ENCODE measurements at places on chromosomes 5 and 9.

DNA sequence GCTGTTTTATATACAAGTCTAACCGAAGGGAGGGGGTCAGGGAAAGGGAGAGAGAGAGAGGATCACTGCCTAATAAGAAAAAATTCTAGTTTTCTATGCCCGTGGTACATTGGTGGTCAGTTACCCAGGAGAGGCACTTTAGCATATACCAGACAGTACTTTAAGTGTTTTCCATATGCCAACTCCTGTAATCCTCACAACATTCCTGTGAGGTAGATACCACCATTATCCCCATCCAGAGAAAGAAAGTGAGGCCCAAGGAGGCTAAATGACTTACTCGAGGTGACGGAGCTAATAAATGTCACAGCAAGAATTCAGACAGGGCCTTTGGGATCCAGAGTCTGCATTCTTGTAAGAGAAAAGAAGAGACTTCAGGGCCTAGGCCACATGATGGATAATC lies 161.8 kb downstream of the NTRK2 start:
- DNase-seq, result no peak

GRCh38 chr5:122743261-122743660 lies 31.6 kb upstream of the SNX2 start:
- DNase-seq, result no peak

- DNase-seq, result no peak
Measured at GRCh38 chr9:101465326-101465915, 29.8 kb upstream of the ALDOB start.

DNA sequence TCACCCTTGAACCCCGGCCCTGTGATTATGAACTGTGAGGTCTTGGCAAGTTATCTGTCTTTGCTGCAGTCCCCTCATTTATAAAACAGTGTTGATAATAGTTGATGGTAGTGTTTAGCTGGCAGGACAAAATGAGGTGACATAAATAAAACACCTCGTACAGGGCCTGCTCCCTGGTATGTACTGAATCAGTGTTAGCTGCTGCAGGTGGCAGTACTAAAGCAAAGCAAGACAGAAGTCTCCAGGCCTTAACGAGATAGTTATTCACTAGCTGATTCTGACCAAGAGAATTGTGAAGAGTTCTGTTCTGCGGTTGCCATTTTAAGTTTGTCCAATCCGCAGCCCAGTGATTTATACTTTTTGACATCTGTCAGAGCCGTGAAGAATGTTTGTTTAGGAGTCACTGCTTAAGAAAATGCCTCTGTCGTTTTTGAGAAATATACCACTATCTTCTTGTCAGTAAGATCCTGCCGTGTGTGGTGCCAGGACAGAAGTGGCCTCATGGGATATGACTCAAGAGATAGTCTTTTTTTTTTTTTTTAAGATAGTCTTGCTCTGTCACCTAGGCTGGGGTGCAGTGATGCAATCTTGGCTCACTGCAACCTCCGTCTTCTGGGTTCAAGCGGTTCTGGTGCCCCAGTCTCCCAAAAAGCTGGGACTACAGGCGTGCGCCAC lies 75.9 kb downstream of the KDM4C start:
- no peak for DNase-seq

DNA sequence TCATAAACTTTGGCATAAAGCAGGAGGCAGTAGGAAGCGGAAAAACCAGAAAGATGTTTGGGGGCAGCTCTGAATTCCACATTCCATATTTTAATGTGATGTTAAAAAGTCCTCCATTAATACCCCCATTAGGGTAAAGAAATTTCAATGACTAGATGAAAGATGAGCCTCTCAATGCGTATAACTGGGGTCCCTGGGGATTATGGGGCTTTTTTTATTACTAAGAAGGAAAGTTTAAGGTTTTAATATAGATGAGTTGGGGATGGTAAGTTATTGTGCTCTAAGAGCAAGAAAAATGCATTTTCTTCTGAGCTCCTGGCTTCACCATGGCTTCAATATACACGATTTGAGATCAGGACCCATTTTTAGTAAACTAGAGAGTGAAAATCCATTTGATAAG lies 321.9 kb downstream of the CDK5RAP2 start:
- no peak for DNase-seq

- DNase-seq, result no peak
Measured at GRCh38 chr5:6544561-6544935, 88.3 kb downstream of the NSUN2 start.

DNA sequence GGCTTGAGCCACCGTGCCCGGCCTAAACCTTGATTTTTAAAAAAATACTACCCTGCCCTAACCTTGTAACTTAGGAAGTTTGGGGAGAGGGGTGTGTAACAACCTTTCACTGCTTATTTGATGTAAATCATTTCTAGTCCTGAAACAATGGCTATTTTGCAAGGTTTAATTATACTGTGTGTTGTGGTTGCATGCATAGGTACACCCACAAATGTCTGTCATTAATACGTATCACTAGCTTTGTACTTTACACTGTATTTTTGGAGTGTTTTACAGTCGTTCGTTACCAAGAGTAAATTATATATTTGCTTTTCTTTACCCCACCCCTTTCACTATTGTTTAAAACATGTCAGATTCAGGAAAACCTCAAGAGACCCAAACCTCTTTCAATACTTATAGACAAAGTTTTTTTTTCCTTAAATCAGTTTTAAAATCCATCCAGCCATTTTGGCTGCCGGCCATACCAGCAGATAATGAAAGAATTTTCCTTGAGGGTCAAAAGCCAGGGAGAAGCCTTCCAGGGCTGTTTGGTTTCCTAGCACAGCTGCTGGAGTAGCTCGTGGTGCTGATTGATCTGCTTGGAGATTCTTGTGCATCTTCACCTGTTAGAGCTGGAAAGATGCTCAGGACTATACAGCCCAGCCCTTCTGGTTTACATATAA lies 50.7 kb downstream of the DOCK8 start:
- DNase-seq, result no peak

DNA sequence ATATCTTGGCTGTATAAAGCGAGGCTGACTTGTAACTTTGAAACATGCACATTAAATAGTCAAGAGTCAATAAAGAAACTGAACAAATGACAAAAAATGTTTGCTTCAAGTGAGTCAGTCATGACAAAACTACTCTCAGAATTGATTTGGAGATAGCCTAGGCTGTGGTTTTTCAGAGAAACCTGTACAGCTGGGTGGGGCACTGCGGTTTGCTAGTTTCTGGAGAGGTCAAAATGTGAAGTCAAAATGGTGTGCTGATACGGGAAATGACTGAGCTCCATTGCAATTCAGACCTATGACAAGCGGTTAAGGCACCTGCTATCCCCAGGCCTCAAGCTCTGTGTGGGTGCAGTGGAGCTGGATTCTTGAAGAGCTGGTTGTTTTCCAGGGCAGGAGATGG lies 10.3 kb upstream of the CD180 start:
- DNase-seq, result peak; percentile 71

DNA sequence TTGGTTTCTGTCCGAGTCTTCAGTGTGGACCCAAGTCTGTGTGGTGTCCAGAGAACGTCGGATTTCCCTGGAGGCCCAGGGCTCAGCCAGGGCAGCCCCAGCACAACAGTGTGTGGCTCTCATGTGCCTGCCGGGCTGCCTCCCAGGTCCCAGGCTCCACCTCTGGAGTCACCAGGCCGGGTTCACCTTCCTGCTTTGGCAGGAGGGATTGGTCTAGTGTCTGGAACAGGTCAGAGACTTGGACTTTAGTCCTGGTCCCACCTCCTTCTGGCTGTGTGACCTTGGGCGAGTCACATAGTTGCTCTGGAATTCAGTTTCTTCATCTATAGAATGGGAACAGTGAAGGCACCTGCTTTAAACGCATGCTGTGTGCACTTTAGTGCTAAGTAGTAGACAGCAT lies 3.2 kb downstream of the DOLPP1 start:
- DNase-seq, result no peak

DNA sequence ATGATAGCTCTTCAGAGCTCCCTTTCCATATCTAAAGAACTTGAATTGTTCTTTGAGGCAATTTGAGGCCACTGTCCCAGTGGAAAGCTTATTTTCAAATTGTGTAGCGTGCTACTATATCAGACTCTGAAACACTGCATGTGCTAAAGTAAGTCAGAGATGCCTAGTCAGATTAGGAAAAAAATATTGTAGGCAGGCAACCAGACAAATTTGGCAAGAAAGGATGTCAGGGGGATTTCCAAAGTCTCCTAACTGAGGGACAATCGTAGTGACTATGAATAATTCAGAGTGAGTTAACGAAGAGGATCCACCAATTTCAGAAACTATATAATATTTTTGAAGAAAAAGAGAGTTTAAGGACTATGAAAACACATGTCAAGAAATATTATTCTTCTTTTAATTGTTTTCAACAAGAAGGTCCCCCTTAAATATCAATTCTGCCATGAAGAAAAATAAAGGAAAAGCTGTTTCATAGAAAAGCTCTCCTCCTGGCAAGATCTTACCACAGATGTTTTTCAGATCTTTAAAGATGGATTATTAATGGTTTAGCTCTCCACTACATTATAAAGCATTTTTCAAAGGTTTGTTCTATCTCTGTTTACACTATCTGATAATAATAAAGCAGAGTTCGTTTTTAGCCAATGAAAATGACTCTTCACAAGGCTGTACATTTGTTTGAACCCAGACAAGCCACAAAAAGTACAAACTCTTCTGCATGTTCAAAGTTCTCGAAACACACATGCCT lies 273.5 kb upstream of the PTGER4 start:
- DNase-seq, result no peak

DNA sequence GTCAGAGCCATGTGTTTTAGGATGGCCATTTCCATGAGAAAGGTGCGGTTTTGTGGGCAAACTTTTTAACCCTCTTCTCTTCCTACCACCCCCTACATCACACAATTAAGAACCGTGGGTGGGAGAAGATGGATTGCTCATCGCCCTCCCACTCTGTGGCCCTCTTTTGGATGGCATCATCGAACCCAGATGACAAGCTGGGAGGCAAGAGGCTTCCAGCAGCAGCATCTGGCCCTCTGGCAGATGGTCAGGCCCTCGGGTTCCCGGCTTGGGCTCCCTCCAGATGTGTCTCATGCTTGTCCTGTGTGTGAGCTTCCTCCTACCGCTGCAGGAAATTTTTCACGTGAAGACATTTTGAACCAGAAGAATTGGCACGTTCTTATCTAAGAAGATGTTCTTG lies 199.9 kb downstream of the EBF1 start:
- DNase-seq, result no peak

- DNase-seq, result no peak
Measured at GRCh38 chr5:58456026-58456425, 3.9 kb downstream of the PLK2 start.

DNA sequence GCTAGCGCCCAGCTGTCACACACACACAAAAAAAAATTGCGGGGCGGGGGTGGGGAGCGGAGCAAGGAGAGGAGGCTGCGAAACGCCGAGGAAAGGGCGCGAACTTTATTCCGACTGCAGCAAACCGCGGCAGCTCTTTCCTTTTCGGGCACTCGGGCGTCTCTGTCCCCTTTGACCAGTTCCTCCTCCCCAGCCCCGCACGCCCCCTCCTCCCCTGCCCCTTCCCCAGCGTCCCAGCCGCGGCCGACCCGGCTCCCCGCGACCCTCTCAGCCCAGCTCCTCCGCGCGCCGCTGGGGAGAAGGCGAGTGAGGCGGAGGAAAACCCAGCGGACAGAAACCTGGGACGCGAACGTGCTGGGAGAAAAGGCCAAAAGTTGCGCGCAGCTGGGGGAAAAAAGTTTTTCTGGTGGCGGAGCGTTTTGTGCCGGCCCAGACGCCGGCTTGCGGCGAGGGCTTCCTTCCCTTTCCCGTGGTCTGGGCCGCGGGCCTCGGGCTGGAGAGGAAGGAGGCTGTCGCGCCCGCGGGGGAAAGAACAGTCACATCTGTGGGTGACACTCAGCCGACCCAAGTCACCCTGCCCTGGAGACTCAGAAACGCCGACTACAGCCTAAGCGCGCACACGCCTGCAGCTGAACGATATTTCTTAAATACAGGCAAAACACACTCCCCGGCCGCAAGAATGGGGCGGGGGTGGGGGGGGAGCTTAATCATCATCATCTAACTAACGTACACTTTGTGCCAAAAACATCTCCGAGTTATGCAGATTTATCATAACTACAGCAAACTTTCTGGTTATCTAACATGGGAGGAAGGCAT lies 1.1 kb upstream of the BNC2 start:
- no peak for DNase-seq

- no peak for DNase-seq
Measured at GRCh38 chr9:136131629-136132511, 13.2 kb upstream of the TMEM250 start.

DNA sequence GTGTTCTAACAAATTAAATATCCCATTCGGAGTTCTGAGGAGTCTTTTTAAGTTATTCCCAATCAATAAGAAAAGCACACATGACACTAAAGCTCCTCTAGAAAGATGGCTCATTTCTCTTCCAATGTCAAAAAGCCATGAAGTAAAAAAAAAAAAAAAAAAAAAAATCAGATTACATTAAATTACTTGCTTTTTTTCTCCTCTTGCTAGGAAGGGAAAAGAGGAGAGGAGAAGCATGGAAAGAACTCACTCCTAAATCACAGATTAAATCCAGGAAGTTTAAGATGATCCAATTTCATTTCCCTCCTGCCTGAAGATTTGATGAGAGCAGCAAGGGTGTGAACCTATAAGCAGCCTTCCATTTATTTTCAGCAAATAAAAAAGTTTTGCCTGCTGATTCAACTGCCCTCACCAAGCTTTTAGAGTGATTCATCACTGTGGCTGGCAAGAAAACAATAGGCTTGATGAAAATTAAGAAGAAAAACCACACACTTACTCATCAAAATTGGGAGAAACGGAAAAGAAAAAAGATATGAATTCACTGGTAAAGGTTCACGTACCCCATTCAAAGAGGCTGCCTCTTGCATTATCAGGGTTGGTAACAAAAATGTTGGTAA lies 19.7 kb downstream of the MYO10 start:
- no peak for DNase-seq

GRCh38 chr9:124254261-124254682 lies 3.5 kb upstream of the NEK6 start:
- DNase-seq, result no peak

GRCh38 chr5:175663186-175664184 lies 5.6 kb downstream of the HRH2 start:
- DNase-seq, result no peak

DNA sequence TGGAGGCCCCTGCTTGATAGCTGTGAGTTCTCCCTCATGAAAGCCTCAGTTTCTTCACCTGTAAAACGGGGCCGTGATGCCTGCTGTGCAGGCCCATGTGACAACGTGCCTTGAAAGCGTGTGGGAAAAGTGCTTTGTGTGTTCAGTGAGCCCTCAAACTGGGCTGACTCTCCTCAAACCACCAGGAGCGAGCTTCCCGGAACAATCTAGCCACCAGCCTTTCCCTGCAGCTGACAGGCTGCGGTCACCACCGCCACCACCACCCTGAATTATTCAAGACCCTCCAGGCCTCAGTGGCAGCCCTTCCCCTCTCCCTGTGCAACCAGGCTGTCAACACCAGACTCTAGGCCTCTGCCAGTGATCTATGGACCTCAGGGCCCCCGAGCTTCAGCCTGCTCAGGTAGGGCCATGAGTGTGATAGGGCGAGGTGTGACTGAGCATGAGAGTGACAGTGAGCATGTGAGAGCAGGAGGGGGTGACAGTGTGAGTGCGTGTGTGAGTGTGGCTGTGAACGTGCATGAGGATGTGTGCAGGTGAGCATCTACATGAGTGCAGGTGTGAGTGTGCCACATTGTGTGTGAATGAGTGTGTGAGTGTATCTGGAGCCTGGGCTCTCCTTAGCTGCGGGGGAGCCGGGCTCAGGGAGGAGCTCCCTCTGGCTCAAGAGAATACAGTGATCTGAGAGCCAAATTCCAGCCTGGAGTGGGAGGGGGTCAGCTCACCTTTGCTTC lies 53.3 kb upstream of the PSD2 start:
- DNase-seq, result no peak

GRCh38 chr9:134138292-134138691 lies 2.4 kb downstream of the WDR5 start:
- no peak for DNase-seq

- no peak for DNase-seq
Measured at GRCh38 chr9:107221321-107221720, 61.8 kb upstream of the RAD23B start.

Data from activated CD8-positive, alpha-beta memory T cell treated with anti-CD3 and anti-CD28 coated beads, Interleukin-2, amount 50 U/mL, for 4 hours (primary cell).